ENCODE measurements at places on chromosomes 3 and 15.

GRCh38 chr15:92391640-92392039 lies 2.0 kb upstream of the ST8SIA2 start:
- no peak for DNase-seq

- no peak for DNase-seq
Measured at GRCh38 chr3:130839813-130840212, 54.1 kb upstream of the ATP2C1 start.

- no peak for DNase-seq
Measured at GRCh38 chr15:58355973-58356372, 75.8 kb upstream of the LIPC start.

DNA sequence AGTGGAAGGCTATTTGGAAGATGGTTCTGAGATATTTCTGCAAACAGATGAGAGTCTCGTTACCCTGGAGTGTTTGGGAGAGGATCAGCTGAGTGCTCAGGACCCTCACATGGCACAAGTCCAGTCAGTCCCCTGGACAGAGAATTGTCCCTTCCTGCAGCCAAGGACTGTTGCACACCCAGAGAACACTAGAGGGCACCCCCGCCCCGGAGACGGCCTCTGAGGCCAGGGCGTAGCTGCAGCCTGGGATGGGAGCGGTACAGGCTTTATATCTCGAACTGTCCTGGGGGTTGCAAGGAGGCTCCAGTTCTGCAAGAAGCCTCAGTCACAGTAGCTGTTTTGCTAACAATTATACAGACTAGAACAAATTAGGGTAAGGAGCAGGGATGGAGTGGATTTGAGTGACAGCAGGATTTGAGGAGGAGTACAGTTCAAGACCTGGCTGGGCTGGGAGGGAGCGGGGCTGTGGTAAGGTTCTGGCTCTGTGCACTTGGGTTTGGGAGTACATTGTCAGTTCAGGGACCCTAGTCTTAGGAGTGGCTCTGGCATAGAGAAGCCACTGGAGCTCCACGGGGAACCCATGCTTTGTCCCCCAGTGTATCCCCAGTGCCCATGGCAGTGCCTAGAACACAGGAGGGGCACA lies 67.6 kb upstream of the HACD2 start:
- DNase-seq = no peak

- DNase-seq = no peak
Measured at GRCh38 chr3:122985539-122985938, 42.0 kb downstream of the SEMA5B start.

GRCh38 chr3:139928708-139929505 lies 6.1 kb upstream of the CLSTN2 start:
- no peak for DNase-seq

DNA sequence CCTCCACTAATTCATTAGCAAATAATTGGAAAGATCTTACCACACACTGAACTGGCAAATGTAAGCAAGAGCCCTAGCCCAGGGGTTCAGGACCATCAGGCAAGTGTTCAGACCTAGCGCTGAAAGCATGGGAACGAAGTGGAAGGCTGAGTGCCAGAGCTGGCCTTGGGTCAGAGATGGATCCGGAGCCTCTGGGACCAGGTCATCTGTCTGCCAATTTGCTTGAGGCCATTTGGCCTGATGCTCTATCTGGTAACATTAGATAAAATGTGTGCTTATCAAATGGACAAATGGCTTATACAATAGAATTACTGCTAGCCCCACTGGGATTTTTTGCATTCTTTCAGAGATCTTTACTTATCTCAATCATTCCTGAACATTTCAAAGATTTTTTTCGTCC lies 1.4 kb upstream of the TMC3 start:
- no peak for DNase-seq

DNA sequence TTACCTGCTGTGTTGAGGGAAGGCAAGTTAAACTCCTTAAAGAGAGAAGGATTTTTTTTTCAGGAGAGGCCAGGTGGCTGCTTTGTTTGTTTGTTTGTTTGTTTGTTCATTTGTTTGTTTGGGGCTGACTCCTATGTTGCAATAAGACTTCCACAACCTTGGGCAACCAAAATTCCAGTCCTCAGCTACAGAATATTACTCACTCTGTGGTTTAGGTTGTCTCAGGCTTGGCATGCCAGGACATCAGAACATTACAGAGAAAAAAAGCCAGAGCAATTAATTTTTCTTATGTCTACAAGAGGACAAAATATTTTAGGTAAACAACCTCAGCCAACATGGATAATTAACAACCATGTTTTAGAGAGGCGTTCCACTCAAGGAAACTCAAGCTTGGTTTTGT lies 156.7 kb upstream of the ATP11B start:
- DNase-seq = no peak

GRCh38 chr3:54188176-54188791 lies 65.9 kb downstream of the CACNA2D3 start:
- no peak for DNase-seq
